ENCODE measurements at places on chromosomes 3 and 15.

- no peak for DNase-seq
Observed at GRCh38 chr3:125767641-125768040, 172.3 kb upstream of the OSBPL11 start.

GRCh38 chr3:23314981-23315762, 112.0 kb downstream of the UBE2E2 start:
- DNase-seq = no peak

DNA sequence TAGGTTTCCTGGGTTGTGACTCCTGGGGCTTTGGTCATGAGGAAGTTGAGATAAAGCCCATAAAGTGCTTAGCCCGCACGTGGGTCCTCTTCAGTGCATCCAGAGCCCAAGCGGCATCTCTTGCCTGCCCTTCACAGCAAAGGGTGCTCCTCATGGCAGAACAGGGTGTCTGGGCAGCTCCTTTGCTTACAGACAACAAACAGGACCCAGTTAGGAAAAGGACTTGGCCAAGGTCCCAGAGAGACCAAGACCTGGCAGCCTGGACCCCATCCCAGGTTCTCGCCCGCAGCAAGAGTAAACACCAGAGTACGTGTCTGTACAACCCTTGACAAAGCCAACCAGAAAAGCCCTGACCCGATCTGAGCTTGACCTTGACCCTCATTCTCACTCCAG, 27.0 kb downstream of the ALS2CL start:
- DNase-seq = no peak

- DNase-seq = no peak
Observed at GRCh38 chr3:65995030-65995429, 43.7 kb downstream of the MAGI1 start.

DNA sequence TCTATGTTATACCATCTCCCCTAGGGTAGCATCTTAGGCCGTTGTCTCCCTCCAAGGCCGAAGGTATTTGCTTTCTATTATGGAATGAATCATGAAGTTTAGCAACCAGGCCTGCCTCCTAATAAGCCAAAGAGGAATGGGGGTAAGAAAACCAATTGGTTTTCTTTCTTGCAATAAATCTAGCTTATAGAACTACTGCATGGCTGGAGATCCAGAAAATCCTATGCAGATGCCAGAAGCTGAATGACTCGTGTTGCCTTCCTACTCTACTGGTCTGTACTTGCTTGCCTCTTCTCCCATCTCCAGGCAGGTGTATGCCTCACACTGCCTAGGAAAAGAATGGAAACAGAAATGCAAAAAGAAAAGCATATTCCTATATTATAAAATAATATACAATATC, 31.1 kb upstream of the IL16 start:
- no peak for DNase-seq

DNA sequence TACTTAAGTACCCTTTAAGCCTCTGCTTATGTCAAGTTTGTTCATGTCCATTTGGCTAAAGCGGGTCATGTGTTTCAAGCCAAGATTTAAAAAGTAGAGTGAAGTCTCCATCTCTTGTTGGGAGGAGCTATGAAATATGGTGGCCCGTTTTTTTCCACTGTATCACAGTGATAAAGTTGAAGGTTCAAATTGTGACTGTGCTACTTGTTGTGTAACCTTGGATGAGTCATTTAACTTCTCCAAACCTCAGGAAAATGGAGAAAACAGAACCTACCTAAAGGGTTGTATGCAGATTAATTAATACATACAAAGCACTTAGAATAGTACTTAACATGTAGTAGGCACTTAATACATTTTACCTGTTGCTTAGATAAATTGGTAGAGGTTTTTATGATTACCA, 43.4 kb downstream of the SNAPC5 start:
- DNase-seq = no peak

- DNase-seq = no peak
Observed at GRCh38 chr15:53791581-53791980, 32.1 kb upstream of the WDR72 start.

DNA sequence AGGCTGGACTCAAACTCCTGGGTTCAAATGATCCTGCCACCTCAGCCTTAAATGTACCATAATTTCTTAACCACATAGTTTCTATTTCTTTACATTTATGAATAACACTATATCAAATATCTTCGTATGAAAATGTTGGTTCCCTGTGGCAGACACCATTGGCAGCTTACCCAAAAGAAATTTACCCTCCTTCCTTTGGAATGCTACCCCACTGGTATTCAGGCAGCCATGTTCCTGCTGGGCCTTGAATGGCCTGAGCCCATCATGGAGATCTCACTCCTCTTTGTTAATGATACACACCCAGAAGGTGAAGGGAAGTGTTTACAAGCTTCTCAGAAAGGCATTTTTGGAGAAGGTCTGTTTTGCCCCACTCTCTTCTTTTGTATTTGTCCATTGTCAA, 94.3 kb upstream of the RNF7 start:
- no peak for DNase-seq

DNA sequence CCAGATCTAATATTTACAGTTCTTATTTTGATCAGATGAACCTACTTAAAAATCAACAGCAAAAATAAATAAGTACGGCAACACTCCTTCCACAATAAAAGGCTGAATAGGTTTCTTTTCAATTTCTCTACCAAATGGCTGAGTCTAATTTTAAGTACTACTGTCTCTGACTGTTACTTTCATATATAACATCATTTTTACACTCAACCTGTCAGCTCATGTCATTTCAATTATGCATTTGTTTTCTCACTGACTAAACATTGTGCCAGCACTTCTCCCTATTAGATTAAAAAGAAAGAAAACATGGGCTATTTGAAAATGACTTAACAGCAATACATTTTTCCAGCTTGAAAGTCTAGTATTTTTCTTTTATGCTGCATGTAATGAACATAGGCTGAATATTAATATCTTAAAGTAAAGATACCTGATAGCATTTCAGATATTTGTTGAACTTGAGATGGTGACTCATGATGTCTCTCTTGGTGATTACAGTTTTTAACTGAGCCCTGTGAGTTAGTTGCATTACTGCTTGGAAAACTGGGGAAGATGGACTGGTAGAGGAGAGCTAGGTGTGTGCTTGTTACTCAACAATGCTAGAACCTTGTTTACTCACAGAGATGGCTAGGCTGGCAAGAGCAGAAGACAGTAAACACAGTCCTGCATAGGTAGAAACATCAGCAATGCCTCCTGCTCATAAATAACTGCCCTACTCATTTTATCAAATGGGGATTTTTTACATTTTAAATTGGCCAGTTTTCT, 73.9 kb downstream of the PEX5L start:
- no peak for DNase-seq

DNA sequence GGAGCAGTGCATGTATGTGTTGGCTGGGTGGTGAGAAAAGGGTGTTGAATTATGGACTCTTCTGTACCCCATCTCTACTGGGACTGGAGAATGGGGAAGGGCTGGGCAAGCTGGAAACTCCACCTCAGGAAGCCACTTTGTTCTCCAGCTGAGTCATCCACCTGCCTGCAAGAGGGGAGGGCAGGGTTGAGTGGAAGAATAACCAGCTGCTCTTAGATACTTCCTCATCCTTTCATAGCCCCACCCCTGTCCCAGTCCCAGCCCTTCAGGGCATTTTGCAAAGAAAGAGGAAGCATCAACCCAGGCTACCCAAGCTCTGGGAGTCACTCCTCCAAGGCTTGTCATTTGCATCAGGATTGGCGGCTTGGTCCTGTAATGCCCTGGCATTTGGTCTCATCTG, 33.1 kb downstream of the RAB11A start:
- DNase-seq = peak; percentile 26

DNA sequence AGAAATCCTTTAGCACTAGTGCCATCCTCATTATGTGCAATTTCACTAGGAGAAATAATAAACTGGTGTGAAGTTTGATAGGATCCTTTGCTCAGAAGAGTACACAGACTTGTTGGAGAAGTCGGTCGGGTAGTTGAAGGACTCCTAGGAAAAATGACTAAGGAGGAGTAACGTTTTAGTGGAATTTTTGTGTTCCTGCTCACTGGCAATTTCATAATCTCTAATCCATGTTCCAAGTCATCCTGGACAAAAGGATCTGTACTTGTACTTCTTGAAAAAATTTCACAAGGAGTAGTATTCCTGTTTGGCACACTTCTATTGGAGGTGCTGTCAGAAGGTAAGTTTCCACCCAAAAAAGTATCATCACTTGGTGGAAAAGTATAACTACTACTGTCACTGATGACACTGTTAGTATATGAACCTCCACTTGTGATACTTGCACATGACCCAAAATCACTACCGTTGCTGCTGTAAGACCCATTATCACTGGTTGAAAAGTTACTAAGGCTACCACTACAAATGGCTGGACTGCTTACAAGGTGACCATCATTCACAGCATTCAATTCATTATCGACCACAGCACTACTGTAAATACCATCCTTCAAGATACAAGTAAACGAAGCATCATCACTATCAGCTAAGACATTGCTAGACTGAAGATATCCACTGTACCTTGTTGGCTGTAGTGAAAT, 77.4 kb downstream of the NEDD4 start:
- no peak for DNase-seq

DNA sequence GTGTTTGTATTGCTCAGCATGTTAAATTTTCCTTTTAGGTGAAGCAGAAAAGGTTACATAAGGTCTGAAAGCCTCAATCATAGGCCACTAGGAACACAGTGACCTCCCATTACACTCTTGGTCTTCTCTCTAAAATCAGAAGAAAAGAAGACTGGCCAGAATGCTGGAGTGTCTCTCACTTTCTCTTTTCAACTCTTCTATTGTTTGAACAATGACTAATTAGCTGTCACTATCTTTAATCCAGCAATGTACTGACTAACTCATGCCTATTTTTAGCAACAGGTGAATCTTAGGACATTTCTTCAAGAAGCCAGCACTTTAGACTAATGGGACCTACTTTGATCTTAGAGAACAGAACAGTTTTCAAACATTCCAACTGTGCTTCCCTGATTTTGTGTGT, 142.8 kb downstream of the TGFBR2 start:
- DNase-seq = no peak

- DNase-seq = no peak
Observed at GRCh38 chr3:104316118-104316517, 1050.6 kb upstream of the ALCAM start.

- no peak for DNase-seq
Observed at GRCh38 chr3:101996832-101997231, 147.5 kb downstream of the NFKBIZ start.

- no peak for DNase-seq
Observed at GRCh38 chr15:85398822-85399221, 18.4 kb downstream of the AKAP13 start.

DNA sequence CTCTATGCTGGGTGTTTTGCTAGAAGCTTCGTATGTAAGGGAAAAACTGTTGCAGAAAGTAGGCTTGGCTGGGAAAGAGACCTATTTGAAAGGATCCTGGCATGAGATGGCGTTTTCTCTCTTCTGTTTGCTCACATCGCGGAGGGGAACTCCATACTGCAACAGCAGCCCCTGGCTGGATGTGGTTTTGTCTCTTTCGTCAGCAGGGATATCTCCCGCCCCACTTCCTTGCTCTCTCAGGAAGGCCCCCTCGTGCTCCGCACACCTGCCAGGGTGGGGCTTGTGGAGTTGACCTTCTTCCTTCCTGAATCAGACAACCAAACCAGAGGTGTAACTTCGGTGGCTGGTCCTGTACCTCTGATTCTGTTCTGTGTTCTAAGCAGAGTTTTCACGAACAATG, 26.4 kb upstream of the MYZAP start:
- DNase-seq = peak; percentile 57

- no peak for DNase-seq
Observed at GRCh38 chr3:30155755-30156154, 450.6 kb upstream of the TGFBR2 start.

Measured in CD4-positive, alpha-beta T cell treated with Interleukin-21 for 1 hour (primary cell).